ENCODE measurements at places on chromosomes 1 and 21.

DNA sequence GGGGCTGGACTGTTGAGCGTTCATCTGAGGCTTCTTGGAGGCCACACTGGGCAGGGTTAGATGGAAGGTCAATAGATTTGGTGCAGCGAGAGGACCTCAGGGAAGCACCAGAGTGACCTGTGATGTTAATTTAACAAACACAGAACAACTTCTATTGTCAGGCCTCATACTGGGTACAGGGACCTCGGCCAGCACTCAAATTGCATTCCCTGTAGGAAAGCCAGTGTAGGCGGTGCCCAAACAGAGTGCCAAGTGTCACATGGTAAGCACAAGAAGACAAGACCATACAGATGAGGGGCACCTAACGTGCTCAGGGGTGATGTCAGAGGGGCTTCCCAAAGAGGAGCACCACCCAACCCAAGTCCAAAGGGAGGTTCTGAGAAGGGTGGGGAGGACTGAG is 1.3 kb downstream of the TMEM269 start:
- no peak for DNase-seq

GRCh38 chr1:109186733-109187086 is 27.0 kb upstream of the SARS1 start:
- DNase-seq: no peak

DNA sequence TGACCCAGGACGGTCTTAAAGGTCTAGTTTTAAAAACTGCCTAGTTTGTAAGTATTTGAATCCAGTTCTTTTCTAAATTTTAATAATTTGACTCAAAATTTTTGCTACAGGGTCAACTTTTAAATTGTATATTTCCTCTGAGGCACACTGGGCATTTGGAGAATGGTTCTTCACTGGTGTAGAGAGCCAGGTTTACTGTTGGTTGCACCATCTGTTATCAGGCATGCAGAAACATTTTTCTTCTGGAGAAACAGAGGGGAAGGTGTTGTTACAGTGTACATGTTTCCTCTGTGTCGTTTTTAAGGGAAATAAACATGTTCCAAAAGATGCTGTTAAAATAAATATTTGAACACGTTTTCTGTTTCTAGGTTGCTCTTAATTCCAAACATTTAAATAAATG is 39.0 kb upstream of the RWDD3 start:
- DNase-seq: no peak

- DNase-seq: no peak
Measured at GRCh38 chr1:206951318-206952100, 5.2 kb upstream of the PIGR start.

DNA sequence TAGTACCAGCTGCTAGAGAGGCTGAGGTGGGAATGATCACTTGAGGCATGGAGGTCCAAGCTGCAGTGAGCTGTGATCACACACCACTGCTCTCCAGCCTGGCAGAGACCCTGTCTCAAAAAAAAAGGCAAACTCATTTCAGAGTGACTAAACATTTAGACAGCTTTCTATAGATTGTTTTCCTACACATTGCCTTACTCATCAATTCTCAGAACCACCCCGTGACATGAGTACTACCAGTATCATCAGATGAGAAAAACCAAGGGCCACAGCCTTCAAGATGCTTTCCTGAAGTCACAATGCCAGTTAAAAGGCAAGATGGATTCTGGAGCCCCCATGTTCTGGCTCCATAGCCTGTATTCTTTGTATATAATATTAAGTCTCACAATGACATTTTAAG is 22.4 kb upstream of the SMPDL3B start:
- DNase-seq: no peak

GRCh38 chr1:91948097-91948496 is 1.1 kb upstream of the BRDT start:
- DNase-seq: no peak

DNA sequence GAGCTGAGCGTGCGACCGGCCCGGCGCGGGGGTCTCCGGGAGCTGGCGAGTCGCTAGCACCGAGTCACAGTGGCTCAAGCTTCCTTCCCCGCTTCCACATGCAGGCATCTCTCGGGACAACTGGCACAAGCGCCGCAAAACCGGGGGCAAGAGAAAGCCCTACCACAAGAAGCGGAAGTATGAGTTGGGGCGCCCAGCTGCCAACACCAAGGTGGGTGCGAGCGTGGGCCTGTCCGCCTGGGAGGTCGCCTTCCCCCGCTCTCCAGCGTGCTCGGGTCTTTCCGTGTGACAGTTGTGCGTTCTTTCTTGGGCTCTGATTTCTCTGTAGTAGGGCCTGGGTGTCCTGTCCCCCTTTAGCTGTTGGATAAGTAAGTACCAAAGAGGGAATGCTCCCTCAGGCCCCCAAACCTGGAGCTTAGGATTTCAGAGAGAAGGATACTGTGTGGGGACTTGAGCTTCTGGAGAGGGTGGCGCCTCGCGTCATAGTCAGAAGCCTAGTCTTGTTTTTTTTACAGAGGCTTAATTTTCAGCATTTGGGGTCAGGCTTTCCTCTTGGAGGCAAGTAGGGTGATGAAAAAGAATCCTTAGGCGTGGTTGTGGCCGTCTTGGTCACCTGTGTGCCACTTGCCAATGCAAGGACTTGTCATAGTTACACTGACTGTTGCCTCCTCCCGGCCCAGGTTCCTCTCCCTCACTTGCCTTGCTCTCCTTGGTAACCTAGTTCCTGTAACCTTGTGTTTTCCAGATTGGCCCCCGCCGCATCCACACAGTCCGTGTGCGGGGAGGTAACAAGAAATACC is 790 bp downstream of the RPS8 start:
- DNase-seq: no peak

DNA sequence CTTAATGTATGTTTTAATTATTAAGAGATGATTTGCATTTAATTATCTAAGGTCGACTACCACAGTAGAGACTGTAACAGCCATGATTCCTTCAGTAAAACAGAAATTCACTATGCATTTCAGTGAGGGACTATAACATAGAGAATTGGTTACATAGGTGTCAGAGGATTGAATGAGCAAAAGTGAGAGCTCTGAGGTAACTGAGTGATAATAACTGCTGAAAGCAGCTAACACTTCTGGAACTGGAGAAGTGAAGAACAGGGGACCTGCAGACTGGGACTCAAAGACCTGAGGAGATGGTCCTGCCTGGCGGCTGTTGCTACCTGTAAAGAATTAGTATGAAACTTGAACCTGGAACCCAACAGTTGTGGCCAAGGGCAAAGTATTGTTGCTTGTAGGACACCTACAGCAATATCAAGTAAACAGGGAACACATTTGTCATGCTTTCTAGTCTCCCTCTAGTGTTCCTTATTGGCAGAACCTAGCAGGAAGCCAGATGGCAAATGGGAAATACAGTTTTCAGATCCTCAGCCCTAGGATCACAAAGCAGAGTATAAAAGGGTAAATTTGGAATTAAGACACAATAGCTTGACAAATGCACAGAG is 110.6 kb downstream of the HS2ST1 start:
- peak; percentile 34 for DNase-seq

DNA sequence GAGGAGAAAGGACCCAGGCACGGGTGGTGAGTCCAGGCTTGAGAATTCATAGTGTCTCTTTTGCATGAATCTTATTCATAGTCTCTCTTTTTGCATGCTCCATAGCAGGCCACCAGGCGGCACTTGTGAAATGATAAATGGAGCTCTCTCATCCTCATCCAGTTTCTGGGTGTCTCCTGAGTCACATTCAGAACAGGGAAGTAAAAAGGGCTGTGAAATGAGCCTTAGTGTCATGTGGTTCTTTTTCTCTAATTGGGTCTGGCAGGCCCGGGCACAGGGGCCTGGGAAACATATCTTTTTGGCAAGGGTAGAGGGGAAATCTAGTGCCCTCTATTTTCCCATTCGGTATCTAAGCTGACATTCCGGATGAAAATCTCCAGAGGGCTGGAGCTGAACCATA is 19.1 kb upstream of the NCF2 start:
- DNase-seq: peak; percentile 49

GRCh38 chr1:100354971-100355394 is 2.7 kb downstream of the CDC14A start:
- DNase-seq: no peak

GRCh38 chr1:237877631-237878030 is 13.1 kb downstream of the ZP4 start:
- DNase-seq: no peak

DNA sequence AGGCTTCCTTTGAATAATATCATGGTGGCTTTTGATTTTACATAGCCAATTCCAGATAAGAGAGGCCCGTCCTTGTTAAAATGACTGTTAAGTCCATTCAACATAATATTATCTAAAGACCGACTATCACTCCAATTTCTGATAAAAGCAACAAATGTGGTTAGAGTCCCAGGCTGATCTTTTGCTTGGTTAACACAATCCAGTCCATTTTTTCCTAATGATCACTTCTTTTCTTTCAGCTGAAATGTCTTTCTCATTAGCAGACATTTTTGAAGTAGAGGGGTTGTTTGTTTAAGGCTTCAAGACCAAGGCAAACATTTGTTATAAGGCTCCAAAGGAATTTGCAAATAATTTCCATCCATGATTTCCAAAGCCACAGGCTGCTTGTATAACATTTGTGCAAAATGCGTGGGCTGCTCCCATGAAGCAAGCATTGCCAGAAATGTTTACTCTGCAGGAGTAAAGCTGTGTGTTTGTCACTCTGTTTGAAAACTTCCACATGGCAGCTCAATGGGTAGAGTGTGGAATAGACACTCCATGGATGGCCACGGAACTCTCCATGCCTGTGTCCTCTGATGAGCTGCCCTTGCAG is 111.5 kb downstream of the PSMG1 start:
- DNase-seq: no peak

GRCh38 chr1:62337706-62338631 is 18.7 kb upstream of the KANK4 start:
- no peak for DNase-seq

GRCh38 chr21:34732388-34732821 is 63.6 kb downstream of the CLIC6 start:
- no peak for DNase-seq

DNA sequence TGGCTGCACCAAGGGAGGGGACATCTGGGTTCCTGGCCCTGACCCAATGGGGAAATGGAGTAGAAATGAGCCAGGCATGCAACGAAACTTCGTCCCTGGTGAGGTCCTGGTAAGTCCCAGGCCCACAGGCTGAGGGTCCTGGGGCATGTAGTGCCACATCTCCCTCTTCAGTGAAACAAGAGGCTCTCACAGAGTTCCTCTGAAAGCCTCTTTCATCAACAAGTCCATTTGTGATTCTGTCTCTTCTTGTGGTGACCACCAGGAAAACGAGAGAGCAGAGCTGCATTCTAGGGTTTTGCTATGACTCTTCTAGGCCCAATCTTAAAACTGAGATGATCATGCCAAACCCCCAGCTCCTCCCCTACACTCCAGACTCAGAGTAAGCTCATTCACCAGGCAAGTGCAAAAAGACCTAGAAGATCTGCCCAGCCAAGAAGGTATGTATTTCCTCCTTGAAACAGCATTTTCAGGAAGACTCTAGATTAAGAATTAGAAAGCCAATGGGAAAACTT is 24.3 kb upstream of the RNF220 start:
- DNase-seq: no peak

- no peak for DNase-seq
Measured at GRCh38 chr1:237316352-237316751, 274.4 kb downstream of the RYR2 start.

- DNase-seq: no peak
Measured at GRCh38 chr1:202901555-202901954, 12.6 kb upstream of the RABIF start.

DNA sequence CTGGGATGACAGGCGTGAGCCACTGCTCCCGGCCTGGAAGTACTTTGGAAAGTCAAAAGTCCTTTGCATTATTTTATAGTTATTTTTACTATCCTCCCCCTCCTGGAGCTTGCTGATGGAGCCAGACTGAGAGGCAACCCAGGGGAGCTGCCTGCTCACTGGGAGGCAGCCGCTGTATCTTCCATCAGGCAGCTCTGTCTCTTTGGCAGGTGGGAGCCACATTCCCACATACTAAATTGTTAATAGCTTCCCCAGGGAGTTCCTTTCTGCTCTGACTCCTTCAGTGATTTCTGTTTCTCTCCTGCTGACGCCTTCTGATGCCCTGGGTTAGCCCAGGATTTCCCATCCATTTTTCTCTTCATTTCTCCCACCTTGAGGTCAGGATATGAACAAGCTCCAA is 4.9 kb upstream of the OPRD1 start:
- no peak for DNase-seq

GRCh38 chr1:21732664-21733063 is 50.3 kb downstream of the USP48 start:
- DNase-seq: no peak

DNA sequence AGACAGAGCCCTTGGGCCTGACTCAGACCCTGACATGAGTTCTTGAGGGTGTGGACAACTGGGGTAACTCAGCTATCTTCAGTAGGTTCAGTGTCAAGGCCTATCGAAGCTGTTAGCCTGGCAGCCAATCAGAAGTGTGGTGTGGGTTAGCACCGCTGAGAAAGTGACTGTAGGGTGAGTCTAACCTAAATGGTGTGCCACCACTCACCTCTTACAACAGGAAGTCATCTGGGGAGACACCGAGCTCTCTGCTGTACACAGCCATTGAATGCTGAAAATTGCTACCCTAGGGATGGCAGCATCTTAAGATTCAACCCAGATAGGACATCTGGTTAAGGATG is 44.6 kb downstream of the RASSF5 start:
- no peak for DNase-seq

All from SK-N-SH (cell line).